ENCODE measurements at places on chromosomes 7 and 10.

DNA sequence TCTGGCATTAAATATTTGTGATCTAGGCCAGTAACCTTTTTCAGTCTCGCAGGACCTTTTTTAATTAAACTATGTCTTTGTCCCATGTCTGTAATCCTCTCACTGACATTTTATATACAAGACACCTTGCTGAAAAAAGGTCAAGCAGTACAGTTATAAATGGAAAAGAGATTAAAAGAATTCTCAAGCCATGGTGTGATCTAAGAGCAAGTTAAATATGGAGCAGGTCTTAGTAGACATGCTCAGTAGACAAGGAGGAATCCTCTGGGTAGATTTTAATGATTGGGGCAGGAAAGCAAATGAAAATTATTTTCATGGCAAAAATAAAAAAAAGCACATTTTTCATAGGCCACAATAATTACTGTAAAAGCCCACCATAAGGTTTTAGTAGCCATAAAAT, 203.5 kb downstream of the PPP1R3A start:
- DNase-seq = no peak

DNA sequence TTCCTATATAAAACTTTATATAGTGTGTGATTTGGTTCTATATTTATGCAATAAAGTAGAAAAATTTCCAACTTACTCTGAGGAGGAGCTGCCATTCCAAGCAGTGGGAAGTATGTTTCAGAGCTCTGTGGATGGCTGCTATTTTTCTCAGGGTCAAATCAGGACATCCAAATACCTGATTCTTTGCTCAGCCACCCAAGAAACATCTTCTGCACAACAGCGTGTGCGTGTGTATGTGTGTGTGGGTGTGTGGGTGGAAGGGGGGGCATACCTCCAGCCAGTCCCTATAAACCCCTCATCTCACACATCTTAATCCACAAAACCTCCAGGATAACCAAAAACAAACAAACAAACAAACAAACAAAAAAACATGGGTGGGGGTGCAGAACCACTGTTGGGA, 66.3 kb upstream of the EMX2 start:
- DNase-seq = no peak

DNA sequence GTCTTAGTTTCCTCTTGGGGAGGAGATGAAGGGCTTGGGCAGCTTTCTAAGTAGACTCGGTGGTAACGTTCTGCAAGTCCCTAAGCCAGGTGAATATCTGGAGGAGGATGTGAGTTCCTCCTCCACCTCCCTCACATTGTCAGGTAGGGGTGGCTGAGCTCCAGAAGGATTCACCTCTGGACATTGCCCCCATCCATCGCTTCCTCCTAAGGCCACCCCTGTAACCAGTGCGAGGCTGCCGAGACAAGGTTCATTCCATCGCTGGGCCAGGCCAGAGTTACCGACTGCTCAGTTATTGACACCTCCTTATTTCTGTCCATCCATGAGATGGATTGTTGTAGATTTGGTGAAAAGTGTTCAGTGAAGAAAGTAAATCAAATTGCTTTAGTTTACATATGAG, 334.1 kb upstream of the KLF6 start:
- no peak for DNase-seq

DNA sequence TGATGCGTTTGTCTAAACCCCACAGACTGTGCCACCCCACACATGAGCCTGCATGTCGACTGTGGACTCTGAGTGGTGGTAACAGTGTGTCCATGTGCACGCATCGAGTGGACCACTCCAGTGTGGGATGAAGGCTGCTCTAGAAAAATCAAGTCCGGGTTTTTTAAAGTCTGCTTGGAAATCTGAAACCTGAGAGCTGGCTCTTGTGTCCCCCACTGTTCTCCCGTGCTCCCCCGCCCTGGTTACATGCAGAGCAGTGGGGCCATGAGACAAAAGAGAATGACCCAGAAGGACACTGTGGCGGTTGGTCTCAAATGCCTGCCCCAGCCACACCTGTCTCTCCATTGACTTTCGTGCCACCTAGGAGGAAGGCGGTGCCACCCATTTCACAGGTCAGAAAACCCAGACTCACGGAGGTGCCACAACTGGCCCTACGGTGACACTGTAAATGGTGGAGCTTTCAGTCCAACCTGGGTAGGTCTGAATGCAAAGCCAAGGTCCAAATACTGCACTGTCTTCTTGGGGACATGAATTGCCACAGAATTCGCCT, 27.3 kb upstream of the PWWP2B start:
- DNase-seq = no peak

DNA sequence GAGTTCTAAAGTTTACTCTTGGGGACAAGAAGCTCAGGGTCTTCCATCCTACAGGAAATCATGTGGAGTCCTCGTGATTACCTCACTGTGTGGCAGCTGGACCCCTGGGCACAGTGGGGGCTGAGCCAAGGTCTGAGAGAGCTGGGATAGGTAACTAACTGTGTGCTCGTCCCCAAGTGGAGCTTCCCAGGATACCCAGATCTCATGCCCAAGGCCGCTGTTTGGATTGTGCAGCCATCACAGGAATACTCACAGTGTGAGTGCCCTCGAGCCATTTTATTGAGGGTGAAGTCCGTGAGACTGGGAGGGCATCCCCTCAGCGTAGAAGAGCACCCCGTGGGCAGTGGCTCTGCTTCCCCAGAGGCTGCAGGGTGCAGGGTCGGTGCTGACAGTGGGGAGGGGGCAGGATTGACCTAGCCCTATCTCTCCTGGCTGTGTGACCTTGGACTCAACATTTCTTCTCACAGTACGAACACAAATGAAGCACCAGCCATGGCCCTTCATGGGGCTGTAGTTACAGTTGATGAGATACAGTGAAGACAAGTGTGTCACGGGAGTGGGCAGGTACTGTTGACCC, 69.6 kb upstream of the LEP start:
- no peak for DNase-seq

- DNase-seq = no peak
These were observed 329.2 kb upstream of the LRGUK start for GRCh38 chr7:133797818-133798520.

DNA sequence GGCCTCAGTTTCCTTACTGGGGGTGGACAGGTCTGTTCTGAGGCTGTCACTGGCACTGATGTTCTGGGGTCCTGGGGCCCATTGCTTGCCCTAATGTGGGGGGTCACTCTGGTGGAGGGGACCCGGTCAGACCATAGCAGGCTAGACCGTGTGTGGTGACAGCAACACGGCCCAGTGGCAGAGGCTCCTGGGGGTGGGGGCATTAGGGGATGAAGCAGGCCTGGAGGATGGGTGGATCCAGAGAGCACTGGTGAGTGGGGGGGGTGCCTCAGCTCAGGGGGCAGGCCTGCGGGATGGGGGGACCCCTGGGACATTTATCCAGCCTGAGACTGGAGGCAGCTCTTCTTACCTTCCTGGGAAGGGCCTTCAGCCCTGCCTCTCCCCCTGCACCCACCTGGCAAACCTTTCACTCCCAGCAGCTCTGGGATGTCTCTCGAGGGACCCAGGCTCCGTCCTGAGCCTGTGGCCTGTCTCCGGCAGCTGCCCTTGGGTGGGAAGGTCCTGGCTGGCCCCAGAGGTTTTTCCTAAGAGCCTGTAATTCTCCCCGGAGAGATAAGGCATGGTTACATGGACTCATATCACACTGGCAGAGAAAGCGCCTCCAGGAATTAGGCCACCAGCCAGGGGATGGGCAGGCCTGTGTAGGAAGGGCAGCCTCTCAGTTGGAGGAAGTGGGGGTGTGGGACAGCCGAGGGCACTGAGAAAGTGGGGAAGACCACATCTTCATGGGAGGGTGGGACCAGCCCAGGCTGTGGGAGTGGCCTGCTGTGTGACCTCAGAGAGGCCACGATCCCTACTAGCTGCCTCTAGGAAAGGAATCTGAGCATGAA, 147.7 kb downstream of the UBE2H start:
- no peak for DNase-seq

GRCh38 chr7:99409806-99410205, 1.0 kb downstream of the BUD31 start:
- no peak for DNase-seq

GRCh38 chr10:110528224-110528996, 30.7 kb downstream of the DUSP5 start:
- no peak for DNase-seq

DNA sequence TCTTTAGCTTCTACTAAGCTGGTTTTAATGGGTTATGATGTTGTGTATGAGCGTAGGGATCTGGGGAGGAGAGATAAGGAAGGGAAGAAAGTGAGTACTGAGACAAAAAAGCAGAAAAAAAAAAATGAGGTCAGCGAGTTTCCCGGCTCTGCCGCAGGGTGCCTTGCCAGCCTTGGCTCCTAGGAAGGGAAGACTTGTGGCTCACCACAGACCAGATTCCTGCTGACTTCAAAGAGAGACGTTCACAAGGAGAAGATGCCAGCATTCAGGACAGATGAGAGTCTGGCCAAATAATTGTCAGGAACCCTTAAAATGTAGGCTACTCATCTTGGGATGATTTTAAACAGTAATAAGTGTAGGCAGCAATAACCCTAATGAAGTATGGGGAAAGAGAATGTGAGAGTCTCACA, 11.4 kb upstream of the FAS start:
- DNase-seq = peak; percentile 18

GRCh38 chr10:118965096-118965495, 64.4 kb upstream of the NANOS1 start:
- DNase-seq = no peak

- DNase-seq = no peak
These were observed 99.9 kb downstream of the CNTNAP2 start for GRCh38 chr7:146216396-146217041.

DNA sequence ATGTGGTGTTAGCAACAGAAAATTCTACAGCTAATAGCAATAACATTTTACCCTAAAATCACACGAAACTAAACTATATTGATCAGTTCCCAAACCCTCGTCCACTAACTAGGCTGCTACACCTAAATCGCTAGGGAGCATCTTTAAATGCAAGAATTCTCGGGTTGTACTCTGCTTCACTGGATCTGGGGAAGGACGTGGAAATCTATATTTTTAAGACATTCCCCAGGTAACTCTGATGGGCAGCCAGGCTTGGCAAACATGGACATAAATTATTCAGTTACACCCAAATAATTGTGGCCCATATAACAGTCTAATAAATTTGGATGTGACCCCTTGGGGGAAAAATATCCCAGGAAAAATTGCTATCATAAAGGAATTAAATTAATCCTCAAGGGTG, 36.3 kb upstream of the NFE2L3 start:
- no peak for DNase-seq

- no peak for DNase-seq
These were observed 471.2 kb downstream of the PLXNA4 start for GRCh38 chr7:132105096-132105495.

- DNase-seq = no peak
These were observed 82.6 kb upstream of the PCGF5 start for GRCh38 chr10:91137822-91138221.

DNA sequence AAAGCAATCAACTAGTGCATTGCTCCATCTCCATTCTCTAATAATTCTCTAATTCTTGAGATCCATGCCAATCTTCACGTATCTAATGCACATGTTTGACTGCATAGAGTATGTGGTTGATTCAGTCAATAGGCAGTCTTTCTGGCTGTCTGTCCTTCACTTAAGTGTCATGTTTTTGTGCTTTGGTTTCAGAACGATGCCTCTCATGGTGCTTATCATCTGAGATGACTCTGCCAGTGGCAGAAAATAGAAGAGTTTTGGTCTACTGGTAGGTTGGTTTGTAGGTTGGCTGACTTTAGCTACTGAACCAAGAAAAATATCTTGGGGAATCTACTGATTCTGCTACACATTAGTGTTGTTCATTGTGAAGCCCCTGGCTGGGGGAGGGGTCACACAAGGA, 364.2 kb downstream of the SFMBT2 start:
- DNase-seq = no peak

- peak; percentile 37 for DNase-seq
These were observed 6.0 kb downstream of the SRGN start for GRCh38 chr10:69093933-69094332.

DNA sequence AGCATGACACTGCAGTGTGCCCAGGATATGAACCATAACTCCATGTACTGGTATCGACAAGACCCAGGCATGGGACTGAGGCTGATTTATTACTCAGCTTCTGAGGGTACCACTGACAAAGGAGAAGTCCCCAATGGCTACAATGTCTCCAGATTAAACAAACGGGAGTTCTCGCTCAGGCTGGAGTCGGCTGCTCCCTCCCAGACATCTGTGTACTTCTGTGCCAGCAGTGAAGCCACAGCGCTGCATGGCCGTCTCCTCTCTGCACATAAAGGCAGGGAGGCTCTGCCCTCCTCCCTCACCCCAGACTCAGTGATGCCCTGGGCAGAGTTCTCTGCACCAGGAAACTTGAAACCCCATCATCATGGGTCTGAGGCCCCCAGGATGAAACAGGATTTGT, 70.7 kb upstream of the PRSS58 start:
- no peak for DNase-seq

GRCh38 chr10:109960682-109961081, 37.4 kb upstream of the XPNPEP1 start:
- DNase-seq = no peak

DNA sequence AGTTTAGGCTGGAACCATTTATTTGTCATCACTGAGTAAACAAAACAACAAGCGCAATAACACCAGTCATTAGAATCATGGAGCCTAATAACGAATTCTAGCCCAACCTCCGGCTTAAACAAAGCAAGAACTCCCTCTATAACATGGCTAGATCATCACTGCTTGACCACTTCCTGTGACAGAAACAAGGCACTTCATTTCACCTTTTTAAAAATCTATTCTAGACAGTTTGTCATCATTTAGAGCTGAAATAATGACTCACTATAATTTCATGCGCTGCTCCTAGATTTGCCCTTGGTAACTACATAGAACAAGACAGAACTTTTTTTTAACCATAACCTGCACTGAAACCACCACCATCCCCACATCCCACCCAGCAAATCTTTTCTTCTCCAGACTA, 81.3 kb downstream of the OSBPL3 start:
- no peak for DNase-seq

DNA sequence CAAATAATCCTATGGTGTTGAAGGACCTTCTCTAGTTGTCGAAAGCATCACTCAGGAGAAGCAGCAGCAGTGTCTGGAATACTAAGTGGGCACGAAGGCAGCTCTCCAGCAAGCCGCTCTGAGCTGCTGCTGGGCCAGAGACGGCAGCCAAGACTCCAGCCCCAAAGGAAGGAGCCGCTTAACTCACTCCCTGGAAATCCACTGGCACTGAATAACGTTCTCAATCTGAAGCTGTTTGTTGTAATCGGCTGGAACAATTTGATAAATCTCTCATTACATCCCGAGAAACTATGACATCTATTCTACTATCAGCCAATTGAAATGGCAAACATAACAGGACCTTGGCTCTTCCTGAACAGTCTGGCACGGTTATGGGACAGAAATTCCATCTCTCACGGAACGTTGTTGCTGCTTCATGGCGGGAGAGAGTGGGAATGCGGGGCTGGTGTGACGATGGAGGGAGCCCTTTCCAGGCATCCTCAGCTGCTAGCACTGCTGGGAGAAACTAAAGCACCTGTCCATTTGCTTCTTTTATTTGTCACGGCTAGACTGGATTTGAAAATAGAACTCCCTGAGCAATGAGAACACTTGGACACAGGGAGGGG, 331.5 kb upstream of the RNF32 start:
- no peak for DNase-seq

- DNase-seq = no peak
These were observed 19.9 kb upstream of the ZCCHC24 start for GRCh38 chr10:79465341-79465740.

- DNase-seq = no peak
These were observed 312.8 kb downstream of the PHTF2 start for GRCh38 chr7:78111386-78111785.
